ENCODE measurements at places on chromosomes 2 and 18. TPM values are rescaled to one million over a fixed set of nuclear protein-coding genes. Genes with fewer than 3 reads are reported as not detected.

The CFAP65 gene
- total RNA-seq: not detected

The CCL20 gene
- not detected for total RNA-seq

The BUB1 gene
- total RNA-seq: 20.4 TPM

The ZNF516 gene
- 47.6 TPM for total RNA-seq

The WDR35 gene
- total RNA-seq: 18.2 TPM

Data from uterine smooth muscle cell (primary cell).